ENCODE measurements at places on chromosomes 2 and 18.
A peak's percentile ranks its signal among the peaks of the same experiment; 100 is the strongest.

DNA sequence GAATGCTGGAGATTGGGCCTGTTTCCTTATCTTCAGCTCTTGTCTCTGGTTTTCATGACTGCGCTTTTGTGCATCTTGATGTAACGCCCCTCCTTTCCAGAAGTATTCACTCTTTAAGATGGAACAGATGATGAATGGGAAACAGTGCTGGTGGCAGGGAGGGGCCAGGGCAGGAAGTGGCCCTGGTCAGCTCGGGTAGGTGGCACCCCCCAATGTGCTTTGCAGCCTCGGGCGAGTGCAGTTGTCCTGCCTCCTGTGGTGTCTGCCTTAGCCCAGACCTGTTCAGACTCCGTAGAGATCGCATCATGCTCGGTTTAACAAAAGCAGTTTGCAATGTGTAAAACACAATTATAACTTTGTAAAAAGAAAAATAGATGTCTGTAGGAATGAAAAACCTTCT, 17.0 kb upstream of the MGAT4A start:
- no peak for DNase-seq

- DNase-seq = no peak
These were observed 115.1 kb downstream of the RTP5 start for GRCh38 chr2:241984658-241985057.

DNA sequence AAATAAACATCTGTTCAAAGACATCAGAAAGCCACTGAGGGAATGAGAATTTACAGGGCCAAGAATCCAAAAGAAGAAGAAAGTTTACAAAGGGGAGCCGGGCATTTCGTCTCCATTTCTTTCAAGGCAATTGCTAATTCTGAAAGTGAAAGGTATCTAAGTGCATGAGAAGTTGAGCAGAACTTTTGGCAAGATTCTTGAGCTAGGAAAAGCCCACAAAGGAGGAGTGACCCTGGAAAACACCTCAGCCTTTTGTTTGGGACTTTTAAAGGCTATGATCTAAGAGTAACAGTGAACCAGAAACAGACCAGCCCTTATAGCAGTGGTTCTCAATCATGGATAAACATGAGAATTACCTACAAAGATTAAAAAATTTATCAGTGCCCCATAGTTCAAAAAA, 87.4 kb downstream of the MDH1 start:
- DNase-seq = no peak

GRCh38 chr2:226845386-226846116, 9.7 kb downstream of the RHBDD1 start:
- no peak for DNase-seq

DNA sequence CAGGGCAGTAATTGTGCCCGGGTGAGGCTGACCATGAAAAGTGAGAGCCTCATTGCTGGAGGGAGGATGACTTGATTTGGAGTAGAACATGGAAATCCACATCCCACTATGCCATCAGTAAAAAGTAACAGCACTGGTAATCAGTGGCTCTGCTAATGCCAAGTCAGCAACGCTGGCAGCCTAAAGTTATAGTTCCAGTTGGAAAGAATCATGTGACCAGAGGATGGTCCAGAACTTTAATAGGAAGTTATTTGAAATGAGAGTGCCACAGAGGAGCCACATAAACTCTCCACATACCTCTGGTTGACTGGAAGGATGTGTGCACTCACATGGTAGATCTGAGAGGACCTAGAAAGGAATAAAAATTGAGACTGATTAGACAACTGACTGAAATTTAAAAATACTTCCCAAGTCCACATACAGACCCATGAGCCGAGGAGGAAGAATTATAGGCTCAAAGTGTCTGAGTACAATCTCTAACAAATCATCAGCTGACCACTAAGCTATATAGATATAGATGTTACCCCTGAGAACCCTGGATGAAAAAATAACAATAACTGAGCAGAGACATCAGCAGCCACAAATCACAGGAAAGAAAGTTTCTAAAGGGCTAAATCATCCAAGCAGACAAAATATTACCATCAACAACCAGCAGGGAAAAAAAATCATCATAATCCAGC, 346.8 kb downstream of the STK39 start:
- no peak for DNase-seq

- no peak for DNase-seq
These were observed 112.4 kb downstream of the CDK15 start for GRCh38 chr2:201918616-201919307.

DNA sequence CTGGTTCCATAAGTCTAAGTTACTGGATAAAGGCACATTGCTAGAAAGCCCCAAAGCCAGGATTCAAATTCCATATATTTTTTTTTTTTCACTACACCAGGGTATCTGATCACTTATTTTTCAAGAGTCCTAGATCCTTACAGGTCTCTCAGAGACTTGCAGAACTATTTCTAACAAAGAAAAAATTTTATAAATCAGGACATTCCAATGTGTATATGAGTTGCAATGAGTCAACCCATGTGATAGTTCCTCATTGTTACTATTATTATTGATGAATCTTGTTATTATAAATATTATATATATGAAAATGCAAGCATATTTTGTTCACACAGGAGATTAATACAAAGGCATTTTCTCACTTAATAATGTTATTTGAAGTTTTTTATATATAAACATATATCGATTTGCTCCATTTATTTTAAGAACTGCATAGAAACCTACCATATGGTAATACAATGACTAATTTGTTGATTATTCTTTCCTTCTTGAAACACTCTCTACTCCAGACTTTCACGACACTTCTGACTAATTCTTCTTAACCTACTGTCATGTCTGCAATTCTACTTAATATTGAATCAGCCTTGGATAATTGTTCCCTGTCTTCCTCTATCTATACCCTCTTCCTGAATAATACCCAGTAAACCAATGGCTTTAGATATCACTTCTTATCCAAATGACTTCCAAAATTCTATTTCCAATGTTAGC, 968.4 kb upstream of the NRXN1 start:
- DNase-seq = peak; percentile 51

DNA sequence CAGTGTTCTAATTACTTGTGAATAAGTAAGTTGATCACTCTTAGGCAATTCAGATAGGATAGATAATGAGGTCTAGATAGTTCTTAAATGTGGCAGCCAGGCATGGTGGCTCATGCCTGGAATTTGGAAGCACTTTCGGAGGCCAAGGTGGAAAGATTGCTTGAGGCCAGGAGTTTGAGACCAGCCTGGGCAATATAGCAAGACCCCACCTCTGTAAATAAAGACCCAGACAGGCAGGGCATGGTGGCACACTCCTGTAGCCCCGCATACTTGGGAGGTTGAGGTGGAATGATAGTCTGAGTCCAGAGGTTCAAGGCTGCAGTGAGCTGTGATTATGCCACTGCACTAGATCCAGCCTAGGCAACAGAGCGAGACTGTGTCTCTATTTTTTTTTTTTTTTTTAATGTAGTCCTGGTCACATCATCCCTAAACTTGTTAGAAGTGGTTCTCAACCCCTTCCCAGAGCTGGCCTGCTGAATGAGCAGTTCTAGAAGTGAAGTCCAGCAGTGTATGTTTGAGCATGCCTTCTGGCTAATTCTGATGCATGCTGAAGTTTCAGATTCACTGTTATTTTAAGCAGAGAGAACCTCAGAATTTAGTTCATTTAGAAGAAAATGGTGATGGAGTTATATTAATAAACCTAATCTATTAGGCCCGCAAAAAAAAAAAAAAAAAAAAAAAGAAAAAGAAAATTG, 306.2 kb downstream of the PRKCE start:
- no peak for DNase-seq

DNA sequence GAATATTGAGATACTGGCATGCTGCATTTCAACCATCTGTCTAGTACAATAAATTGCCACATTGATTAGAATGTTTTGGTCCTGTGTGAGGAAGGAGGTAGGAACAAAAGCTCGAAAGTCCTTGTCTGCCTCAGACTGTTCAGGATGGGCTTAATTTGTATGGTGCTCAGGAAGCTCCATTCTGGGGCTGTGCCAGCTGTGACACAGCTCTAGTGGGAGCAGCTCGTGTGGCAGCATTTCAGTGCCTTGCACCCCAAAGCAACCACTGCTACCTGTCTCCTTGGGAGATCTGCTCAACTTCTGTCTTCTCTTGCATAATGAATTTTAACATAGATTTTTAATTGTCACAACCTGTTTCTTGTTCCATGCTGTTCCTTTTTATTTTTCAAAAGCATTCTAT, 144.4 kb upstream of the THUMPD2 start:
- no peak for DNase-seq

GRCh38 chr18:59733421-59733820, 36.2 kb upstream of the CCBE1 start:
- peak; percentile 76 for DNase-seq

DNA sequence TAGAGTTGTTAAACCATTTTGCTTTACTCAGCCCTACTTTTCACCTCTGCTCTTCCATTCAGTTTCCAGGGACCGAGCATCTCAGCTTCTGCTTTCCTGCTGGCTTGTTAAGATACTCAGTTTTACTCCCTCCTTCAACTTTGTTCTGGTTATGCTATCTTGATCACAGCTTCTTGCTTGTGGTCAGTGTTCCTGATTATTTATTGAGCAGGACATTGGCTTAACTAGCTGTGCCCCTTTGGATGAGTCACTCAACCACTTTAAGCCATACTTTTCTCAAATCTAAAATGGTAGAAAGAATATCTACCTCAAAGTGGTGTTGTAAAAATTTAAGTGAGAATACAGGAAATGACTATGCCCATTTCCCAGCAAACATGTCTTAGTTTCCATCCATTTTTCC, 124.0 kb downstream of the KYNU start:
- DNase-seq = no peak

DNA sequence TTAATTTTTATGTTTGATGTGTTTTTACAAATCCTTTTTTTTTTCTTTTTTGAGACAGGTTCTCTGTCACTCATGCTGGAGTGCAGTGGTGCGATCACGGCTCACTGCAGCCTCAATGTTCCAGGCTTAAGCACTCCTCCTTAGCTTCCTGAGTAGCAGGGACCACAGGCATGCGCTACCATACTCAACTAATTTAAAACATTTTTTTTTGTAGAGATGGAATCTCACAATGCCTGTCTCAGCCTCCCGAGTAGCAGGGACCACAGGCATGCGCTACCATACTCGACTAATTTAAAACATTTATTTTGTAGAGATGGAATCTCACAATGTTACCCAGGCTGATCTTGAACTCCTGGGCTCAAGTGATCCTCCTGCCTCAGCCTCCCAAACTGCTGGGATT, 3.2 kb downstream of the NOTO start:
- DNase-seq = peak; percentile 62

- peak; percentile 39 for DNase-seq
These were observed 61.4 kb upstream of the NEUROD1 start for GRCh38 chr2:181741756-181742155.

DNA sequence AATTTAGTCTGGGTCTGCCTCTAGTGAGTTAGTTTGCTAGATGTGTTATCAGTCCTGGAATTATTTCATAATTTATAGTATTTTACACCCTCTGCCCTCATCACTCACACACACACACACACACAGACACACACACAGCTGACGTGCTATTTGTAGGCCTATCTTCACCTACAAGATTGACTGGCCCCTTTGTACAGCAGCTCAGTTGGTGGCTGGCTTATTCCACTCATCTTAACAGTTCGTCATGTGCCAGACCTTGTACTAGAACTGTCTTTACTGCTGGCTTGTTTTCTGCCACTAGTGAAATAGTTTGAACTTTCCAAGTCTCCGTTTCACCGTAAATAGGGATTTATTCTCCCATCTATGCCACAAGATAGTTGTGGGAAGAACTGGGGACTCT, 21.3 kb downstream of the CENPO start:
- DNase-seq = no peak

GRCh38 chr2:231152800-231153557, 28.1 kb upstream of the HTR2B start:
- peak; percentile 78 for DNase-seq

DNA sequence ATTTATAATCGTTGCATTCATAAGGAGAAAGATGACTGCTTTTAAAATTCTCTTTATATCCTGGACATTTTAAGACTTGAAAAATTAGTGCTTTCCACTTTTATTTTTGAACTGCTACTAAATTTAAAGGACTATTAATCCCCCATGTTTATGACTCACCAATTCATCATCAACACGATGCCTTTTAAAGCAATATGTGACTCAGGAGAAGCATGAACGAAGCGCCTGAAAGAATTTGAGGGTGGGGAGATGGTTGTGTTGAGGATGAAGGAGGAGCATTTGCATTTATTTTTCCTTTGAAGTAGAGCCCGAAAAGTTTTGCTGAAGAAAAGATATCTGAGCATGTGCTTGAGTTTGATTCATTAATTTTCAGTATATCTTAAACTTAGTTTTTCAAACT, 192.2 kb upstream of the LRRTM1 start:
- DNase-seq = peak; percentile 90

- DNase-seq = no peak
These were observed 36.8 kb downstream of the MYT1L start for GRCh38 chr2:2294183-2294690.

DNA sequence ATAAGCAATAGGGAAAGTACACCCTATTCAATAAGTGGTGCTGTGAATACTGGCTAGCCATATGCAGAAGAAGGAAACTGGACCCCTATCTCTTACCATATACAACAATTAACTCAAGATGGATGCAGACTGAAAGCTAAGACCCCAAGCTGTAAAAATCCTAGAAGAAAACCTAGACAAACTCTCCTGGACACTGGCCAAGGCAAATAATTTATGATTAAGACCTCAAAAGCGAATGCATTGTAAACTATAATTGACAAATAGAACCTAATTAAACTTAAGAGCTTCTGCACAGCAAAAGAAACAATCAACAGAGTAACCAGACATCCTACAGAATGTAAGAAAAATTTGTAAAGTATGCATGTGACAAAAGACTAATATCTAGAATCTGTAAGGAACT, 41.1 kb upstream of the ASXL3 start:
- DNase-seq = no peak

GRCh38 chr2:48198371-48198770, 292.1 kb upstream of the FBXO11 start:
- DNase-seq = no peak

- no peak for DNase-seq
These were observed 1094.7 kb upstream of the KLHL29 start for GRCh38 chr2:22290302-22290701.

GRCh38 chr18:78902795-78903435, 76.7 kb upstream of the SALL3 start:
- no peak for DNase-seq

DNA sequence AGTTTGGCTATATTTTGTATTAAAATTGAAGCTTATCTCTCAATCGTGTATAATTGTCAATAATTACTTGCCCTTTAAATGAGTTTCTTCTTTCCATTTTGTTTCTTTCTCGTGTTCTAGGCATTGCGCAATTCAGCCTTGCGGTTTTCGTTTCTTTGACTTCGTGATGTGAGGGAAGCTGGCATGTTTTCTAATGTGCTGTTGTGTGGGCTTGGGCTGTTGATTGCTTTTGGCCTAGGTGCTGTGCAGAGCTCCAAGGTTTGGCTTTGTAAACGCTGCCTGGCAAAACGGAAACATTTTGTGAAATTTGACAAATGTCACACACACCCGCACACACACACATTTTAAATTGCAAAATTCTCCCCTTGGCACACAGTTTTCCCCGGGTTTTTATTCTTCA, 242.6 kb upstream of the TCF4 start:
- no peak for DNase-seq

Data from fibroblast of skin of right quadriceps (primary cell).